ENCODE measurements at places on chromosomes 4 and X. TPM values are rescaled to one million over a fixed set of nuclear protein-coding genes. Genes with fewer than 3 reads are reported as not detected.

DNA sequence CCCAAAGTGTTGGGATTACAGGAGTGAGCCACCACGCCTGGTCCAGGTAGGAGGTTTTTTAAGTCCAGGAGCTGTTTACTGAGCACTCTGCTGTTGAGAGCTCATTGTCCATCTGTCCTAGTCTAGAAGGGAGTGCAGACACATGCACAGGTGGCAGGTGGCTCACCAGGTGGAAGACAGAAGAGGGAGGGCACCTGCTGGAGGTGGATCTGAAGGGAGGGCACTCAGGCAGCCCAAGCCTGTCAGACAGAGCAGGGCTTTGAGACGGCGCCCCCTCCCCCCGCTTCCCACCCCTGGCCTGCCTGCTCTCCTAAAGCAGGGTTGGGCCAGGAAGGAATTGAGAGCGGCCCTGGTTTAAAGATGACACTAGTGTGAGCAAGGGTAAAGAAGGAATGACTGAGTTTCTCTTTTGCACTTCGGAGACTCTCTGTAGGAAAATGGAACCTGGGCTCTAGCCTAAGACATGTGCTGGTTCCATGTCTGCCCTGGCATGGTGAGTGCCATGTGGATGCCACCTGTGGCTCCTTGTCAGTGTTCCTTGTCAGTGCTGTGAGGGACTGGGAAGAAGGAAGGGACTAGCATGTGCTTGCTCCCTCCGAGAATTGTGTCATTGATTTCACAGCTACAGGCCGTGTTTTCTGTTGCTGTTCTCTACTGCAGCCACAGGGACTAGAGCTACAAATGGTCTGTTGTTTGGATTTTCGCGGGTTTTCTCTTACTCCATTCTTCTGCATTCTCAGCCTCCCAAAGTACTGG lies 108.6 kb downstream of the TNIP2 start:
- H3K36me3 ChIP-seq, result peaks cover 57% of the 10 kb centered on the region
- H3K27ac ChIP-seq, result no peak overlapping the region
- H3K27me3 ChIP-seq, result no peaks in the 10 kb centered on the region
- no peak overlapping the region for H3K4me3 ChIP-seq
- H3K4me1 ChIP-seq, result peaks cover 12% of the 10 kb centered on the region
- no peak for DNase-seq

GRCh38 chr4:96293806-96294205 lies 453.9 kb downstream of the PDHA2 start:
- H3K27me3 ChIP-seq, result no peaks in the 10 kb centered on the region
- DNase-seq, result no peak
- no peaks in the 10 kb centered on the region for H3K36me3 ChIP-seq
- no peak overlapping the region for H3K27ac ChIP-seq
- H3K4me3 ChIP-seq, result no peak overlapping the region

DNA sequence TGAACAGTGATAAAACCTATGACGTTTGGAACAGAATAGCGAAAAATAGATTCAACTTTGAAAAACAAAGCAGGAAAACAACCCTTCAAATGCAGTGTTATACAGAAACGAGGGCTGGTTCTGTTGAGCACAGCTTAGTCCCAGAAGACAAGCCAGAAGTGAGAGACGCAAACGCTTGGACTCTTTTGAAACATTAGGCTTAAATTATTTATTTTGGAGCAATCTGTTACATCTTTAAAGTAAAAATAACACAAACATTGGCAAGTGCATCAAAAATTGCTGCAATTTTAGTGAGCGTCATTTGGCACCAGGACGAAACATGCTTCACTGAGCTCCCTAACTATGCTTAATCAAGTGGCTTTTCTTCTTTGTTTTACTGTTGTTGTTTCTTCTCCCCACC lies 63.5 kb downstream of the ENPP6 start:
- no peak overlapping the region for H3K27ac ChIP-seq
- no peaks in the 10 kb centered on the region for H3K27me3 ChIP-seq
- no peaks in the 10 kb centered on the region for H3K36me3 ChIP-seq
- DNase-seq, result no peak
- no peak overlapping the region for H3K4me3 ChIP-seq
- no peaks in the 10 kb centered on the region for H3K4me1 ChIP-seq

- H3K4me1 ChIP-seq, result no peaks in the 10 kb centered on the region
- DNase-seq, result no peak
- H3K4me3 ChIP-seq, result no peak overlapping the region
- no peaks in the 10 kb centered on the region for H3K27me3 ChIP-seq
- no peak overlapping the region for H3K27ac ChIP-seq
Measured at GRCh38 chr4:123110685-123111084, 188.3 kb upstream of the NUDT6 start.

- H3K27ac ChIP-seq, result no peak overlapping the region
- H3K4me3 ChIP-seq, result no peak overlapping the region
- no peaks in the 10 kb centered on the region for H3K27me3 ChIP-seq
- H3K4me1 ChIP-seq, result no peaks in the 10 kb centered on the region
Measured at GRCh38 chr4:147635348-147635747, 18.2 kb downstream of the TMEM184C start.

DNA sequence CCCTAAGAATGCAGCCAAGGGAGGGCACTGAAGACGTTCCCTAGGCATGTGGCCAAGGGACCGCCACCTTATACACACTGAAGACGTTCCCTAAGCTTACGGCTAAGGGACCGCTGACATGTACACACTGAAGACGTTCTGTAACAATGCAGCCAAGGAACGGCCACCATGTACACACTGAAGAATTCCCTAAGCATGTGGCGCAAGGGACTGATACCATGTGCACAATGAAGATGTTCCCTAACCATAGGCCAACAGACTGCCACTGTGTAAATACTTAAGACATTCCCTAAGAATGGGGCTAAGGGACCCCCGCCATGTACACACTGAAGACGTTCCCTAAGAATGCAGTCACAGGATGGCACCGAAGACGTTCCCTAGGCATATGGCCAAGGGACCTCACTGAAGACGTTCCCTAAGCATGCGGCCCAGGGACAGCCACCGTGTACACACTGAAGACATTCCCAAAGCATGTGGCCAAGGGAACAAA lies 36.1 kb downstream of the DHRSX start:
- H3K4me3 ChIP-seq, result no peak overlapping the region
- no peaks in the 10 kb centered on the region for H3K27me3 ChIP-seq
- H3K27ac ChIP-seq, result no peak overlapping the region
- no peaks in the 10 kb centered on the region for H3K4me1 ChIP-seq
- H3K36me3 ChIP-seq, result no peaks in the 10 kb centered on the region

- H3K36me3 ChIP-seq, result no peaks in the 10 kb centered on the region
- no peak overlapping the region for H3K4me3 ChIP-seq
- peaks cover 1% of the 10 kb centered on the region for H3K27me3 ChIP-seq
- DNase-seq, result no peak
- no peaks in the 10 kb centered on the region for H3K4me1 ChIP-seq
Measured at GRCh38 chr4:141142423-141142822, 9.2 kb upstream of the RNF150 start.

DNA sequence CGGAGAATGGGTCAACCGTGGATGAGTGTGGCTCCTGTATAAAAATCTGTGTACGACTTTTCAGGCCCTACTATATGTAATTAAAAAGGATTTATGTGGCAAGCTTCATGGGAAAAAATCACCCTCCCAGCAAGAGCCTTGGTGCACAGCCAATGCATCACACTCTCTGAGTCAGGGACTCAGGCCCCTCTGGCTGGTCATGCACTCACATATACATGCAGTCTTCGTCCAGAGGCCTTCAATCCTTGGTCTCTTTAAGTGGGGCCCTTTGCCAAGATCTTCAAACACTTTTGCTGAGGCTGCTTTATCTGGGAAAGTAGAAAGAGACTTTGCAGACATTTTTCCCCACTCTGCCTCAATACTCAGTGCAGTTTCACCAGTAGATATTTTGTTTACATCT lies 311.4 kb upstream of the FSTL5 start:
- no peak overlapping the region for H3K4me3 ChIP-seq
- DNase-seq, result no peak
- H3K27me3 ChIP-seq, result no peaks in the 10 kb centered on the region
- H3K27ac ChIP-seq, result no peak overlapping the region

GRCh38 chr4:65670331-65671031 lies at the start of gene EPHA5:
EPHA5 (minus strand) TSS chr4:65670489; CDS start chr4:65669742, 747 bp downstream.
- peaks cover 5% of the 10 kb centered on the region for H3K27me3 ChIP-seq
- no peaks in the 10 kb centered on the region for H3K36me3 ChIP-seq
- no peak within 1 kb of the TSS for H3K27ac ChIP-seq
- no peaks in the 10 kb centered on the region for H3K4me1 ChIP-seq
- no peak within 1 kb of the TSS for H3K4me3 ChIP-seq
- no peak for DNase-seq

DNA sequence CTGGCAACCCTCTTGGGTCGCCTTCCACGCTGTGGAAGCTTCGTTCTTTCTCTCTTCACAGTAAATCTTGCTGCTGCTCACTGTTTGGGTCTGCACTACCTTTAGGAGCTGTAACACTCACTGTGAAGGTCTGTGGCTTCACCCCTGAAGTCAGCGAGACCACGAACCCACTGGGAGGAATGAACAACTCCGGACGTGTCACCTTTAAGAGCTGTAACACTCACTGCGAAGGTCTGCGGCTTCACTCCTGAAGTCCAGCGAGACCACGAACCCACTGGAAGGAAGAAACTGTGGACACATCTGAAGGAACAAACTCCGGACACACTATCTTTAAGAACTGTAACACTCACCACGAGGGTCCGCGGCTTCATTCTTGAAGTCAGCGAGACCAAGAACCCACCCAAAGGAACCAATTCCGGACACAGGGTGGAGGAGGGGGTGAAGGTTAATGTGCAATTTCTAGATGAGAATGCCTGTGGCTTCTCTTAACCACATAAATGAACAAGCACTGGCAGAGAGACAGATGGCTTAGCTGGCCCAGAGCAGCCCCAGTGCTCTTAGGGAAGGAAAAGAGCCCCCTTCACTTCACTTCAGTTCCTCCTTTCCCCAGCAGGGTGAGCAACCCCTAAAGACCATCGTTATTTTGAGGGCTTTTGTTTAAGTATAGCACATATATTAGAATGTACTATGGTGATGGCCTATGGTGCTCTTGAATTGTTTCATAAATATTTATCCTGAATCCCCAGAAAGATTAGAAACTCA lies 73.0 kb downstream of the LUZP4 start:
- H3K4me3 ChIP-seq, result no peak overlapping the region
- H3K4me1 ChIP-seq, result no peaks in the 10 kb centered on the region
- no peak overlapping the region for H3K27ac ChIP-seq
- no peak for DNase-seq

GRCh38 chrX:17052793-17053192 lies 106.3 kb downstream of the REPS2 start:
- no peak for DNase-seq
- no peak overlapping the region for H3K4me3 ChIP-seq
- H3K4me1 ChIP-seq, result no peaks in the 10 kb centered on the region
- H3K27me3 ChIP-seq, result no peaks in the 10 kb centered on the region

DNA sequence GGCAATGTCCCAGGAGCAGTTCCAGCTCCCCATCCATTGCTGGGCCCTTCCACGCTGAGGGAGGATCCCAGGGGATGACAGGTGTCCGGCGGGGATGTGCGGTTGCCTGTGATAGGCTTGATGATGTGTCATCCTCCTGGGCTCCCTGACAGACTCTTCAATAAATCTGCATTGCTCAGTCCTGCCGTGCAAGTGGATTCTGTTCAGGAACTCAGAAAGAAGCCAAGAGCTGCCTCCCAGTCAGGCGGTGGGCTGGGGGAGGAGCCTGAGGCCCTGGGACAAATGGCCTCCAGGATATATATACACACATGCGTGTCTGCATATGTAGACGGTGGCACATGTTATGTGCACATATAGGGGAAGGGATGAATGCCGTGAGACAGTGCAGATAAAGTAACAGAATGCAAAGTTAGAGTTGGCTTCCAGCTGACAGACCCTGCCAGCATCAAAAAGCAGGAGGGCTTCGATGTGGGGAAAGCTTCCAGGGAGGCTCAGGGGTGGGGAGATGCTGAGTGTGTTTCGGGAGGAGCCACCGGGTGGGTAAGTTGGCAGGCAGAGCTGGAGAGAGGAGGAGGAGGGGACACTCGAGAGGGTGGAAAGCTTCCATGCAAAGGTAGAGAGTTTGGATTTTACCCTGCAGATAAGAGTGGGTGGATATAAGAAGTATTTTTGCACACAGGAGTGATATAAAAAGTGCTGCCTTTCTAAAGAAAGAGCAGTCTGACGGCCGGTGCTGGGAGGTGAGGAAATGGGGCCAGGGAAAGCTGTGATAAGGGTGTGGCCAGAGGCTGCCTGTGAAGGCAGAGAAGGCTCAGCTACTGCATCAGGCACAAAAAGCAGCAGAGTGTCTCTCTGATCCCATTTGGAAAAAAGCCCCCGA lies 28.5 kb upstream of the CRMP1 start:
- H3K27ac ChIP-seq, result no peak overlapping the region
- peaks cover 16% of the 10 kb centered on the region for H3K4me1 ChIP-seq
- no peak overlapping the region for H3K4me3 ChIP-seq
- no peaks in the 10 kb centered on the region for H3K27me3 ChIP-seq

Gene KCND1
- total RNA-seq, result 1.5 TPM

Gene ADGRL3
- total RNA-seq, result not detected

Gene SCARB2
- 31.5 TPM for total RNA-seq

Gene STK26
- 32.1 TPM for total RNA-seq
